RKO (cell line): ENCODE measurements at places on chromosomes 13 and 19.
A peak's percentile ranks its signal among the peaks of the same experiment; 100 is the strongest.

DNA sequence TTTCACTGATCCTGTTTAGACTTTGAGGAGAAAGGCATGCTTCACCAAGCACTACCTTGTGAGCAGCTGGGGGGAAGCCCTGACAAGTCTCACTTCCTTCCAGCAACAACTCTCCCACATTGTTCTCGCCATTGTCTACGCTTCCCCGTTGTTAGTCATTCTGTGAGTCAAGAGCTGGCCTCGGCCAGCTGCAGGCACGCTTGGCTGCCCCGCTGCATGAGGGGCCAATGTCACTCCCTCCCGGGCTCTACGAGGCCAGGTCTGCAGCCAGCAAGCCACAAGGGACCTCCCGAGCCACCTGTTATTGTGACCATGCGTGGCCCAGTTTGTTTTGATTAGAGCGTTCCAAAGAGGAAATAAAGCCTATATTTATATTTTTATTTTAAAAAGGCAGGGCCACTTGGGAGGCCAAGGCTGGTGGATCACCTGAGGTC is 220.9 kb downstream of the FOXO1 start:
- peak; percentile 26 for DNase-seq

DNA sequence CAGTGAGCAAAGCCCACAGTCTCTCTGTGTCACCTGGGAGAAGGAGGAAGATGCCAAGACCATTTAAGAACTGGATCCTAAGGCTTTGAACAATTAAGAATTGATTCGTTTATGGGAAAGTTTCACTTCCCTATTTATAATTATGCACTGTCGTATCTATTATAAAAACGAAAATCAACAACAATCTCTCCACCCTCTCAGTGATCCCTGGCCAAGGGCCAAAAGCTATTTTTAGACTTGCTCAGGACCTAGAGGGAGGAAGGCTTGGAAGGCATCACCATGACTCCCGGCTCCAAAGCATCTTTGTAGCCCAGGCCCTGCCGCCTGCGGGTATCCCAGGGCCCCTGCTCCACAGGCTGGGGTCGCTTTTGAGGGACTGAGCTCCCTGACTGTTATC is 1.3 kb downstream of the RHPN2 start:
- peak; percentile 49 for DNase-seq

GRCh38 chr13:112657850-112658445 is 31.9 kb upstream of the ATP11A start:
- DNase-seq = no peak

DNA sequence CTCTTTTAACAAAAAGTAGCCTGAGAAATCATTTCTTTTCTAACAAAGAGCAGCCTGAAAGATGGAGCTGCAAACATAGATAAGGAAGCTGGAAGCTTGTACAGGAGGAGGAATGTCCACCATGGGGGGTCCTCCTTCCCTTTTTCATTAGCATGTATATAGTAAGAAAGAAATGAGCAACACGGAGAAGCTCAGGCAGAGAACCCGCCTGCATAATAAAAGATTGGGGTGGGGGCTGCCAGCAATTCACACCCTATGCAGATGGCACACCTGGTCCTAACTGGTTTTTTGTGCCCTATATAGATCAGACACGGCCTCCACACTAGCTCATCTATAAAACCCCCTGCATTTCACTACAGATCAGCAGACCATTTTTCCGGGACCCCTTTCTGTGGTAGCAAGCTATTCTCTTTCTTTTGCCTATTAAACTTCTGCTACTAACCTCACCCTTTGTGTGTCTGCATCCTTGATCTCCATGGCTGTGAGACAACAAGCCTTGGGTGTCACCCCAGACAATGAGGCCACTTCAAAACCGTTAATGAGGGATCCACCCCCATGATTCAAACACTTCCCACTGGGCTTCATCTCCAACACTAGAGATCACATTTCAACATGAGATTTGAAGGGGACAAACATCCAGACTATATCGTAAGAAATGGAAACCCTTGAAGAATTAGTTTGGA is 167.5 kb upstream of the FREM2 start:
- no peak for DNase-seq

- no peak for DNase-seq
Measured at GRCh38 chr13:75422028-75422427, 59.9 kb downstream of the TBC1D4 start.

DNA sequence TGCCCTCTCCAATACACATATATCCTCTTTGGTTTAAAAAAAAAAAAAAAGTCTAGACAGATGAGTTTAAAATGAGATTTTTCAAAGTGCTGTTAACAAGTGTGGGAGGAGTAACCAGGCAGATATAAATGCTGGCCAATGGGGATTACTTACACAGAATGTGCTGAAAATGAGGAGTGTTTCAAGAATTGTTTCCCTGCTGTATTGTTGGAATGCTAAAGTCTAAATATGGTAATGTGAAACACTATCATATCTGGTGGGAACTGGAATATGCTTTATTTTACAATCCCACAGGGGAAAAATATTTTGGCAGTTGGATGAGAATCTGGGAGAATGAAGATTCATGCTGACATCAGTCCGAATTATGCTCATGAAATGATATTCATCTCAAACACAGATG is 250.7 kb downstream of the DCT start:
- DNase-seq = no peak

DNA sequence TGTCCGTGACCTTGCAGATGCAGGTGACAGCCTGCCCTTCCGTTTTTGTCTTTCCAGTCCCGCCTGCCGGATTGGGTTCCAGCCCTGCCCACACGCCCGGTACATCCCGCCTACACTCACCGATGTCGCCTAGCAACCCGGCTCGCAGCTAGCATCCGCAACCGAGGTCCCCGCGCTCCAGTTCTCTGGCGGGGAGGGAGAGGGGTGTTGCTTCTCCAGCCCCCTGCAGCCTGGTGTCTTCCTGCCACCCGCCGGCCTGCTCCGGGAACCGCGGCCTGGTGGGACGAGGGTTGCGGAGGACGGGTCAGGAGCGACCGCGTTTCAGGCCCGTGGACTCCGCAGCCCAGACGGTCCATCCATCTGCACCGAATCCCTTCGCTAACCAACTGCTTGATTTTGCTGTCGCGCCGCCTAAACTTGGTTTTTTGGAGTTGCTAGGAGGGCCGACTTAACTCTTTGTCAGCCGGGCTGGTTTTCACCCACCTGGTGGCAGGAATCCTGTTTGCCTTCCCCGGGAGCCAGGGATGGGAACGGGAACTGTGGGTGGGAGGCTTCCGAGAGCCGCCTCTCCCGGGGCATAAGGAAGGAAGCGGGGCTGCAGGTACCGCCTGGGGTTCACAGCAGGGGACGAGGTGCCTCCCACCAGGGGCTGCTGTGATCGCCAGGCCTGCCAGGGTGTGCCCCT is 15.4 kb upstream of the MATK start:
- DNase-seq = no peak

DNA sequence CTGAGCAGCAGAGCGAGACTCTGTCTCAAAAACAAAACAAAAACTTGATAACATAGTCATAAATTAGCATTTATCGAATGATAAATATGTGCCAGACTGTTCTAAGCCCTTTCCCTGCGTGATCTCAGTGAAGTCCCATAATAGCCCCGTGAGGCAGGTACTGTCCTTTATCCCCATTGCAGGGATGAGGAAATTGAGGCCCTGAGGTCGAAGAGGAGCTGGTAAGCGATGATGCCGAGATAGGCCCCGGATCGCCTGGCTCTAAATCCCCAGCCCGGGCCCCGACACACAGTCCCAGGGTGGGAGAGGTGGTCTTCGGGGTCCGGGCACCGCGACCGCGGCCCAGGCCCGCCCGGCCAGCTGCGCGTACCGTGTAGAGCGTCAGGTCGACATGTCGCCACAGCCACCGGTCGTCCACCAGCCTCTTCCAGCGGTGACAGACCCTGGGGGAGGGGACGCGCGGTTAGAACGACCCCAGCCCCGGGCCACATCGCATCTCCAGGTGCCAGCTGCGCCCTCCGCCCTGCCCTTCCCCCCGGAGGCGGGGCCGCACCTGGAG is 625 bp downstream of the FBXL12 start:
- DNase-seq = no peak

DNA sequence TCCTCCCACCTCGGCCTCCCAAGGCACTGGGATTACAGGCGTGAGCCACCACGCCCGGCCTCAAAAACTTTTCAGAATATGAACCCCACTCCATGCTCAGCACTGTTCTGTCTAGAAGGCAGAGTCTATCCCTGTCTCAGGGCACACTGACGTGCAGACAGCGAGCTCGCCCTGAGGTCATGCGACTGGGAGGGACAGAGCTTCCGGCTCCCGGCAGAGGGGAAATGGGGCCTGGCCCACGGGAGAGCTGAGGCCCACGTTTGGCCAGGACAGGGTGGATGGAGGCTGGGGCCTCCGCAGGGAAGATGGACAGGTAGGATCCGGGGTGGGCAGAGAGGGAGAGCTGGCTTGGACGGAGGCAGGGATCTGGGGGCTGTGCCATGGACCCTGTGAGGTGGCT is 2.8 kb upstream of the AZU1 start:
- DNase-seq = no peak

DNA sequence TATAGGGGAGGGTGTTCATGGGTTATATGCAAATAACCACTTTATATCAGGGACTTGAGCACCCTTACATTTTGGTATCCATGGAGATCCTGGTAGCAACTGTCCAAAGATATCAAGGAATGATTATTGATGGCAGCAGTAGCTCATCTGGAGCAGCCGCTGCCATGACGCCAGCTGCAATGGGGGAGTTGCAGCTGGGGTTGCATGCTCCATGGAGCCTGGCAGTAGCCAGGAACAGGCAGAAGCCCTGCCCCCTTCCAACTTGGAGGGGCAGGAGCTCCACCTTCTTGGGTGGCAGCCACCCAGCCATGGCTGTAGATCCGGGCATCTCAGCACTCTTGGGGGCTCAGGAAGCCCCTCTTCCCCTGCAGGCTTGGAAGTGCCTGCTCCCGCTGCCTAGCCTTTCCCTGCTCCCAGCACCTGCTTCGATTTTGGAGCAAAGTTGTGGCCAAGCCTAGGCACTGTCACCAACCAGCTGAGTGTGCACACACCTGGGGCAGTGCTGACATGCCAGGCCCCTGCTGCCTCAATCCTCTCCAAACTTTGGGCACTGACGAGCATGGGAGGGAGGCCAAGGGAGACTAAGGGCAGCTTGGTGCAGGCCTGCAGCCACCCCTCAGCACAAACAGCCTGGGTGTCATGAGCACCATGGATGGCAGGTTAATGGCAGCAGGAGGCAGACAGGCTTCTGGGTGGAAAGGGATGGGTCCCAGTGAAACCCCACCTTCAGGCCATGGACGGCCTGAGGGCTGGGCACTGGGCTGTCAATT is 235.6 kb upstream of the CSNK1A1L start:
- no peak for DNase-seq

- no peak for DNase-seq
Measured at GRCh38 chr13:77728265-77729125, 31.0 kb downstream of the SLAIN1 start.

GRCh38 chr19:5397804-5398692 is 57.2 kb upstream of the ZNRF4 start:
- DNase-seq = peak; percentile 66

DNA sequence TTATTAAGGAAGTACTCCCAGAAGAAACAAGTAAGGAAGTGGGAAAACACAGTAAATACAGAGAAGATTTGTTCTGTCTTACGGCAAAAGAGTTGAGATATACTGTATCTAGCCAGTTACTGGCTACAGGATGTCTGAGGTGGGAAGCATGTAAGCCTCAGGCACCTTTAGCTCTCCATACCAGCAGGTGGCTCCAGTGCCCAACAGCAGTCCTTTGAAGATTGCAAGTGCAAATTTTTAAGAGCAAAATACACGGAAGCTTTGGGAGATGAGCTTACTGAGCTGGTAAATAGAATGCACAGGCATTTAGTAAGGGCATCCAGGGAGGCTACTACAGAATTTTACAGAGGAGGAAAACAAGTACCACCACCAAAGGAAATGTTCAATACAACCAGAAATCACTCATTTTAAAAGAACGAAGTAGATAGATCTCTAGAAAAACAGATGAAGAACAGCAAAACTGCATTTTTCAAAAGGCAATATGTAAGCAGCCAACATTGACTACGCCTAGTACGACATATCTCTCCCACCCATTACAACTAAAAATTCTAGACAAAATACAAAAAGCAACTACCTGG is 57.9 kb upstream of the VSTM2B start:
- peak; percentile 55 for DNase-seq

DNA sequence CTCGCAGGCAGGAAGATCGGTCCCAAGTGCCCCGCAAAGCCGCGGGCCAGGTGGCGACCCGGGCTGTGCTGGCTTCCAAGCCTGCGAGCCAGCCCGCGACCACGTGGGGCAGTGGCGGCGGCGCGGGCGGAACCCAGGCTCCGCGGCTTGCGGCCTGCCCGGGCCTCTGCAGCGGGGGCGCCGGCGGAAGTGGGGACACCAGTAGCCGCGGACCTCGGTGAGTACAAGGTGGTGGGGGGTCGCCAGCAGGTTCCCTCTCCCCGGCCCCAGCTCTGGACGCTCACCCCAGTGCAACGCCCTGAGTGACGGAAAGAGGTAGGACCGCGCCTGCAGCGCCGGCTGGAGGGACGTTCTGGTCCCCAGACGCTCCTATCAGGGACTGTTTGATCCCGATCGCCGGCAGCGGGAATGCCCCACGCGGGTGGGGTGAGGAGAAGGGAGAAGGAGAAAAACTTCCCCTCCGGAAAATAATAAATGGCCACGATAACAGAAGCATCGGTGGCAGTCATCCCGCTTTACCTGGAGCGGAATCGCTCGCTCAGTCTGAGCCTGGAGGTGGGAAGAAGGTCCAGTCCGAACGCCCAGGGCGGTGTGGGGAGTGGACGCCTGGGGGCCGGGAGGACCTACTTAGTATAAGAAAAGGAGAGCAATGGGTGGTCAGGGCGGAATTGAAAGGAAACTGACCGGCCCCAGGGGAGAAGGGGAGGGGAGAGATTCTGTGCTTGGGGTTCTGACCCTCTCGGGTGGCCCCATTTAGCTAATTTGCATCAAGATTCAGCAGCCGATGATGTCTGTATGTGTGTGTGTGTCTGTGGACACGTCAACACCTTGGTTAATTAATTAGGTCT is at the start of gene GEMIN7:
Gene GEMIN7 (plus strand): TSS at position 198 of the 848 bp plus-strand sequence. CDS start 10,855 bp downstream, outside the sequence.
- peak; percentile 86 for DNase-seq

GRCh38 chr13:50721672-50721992 is 121.9 kb downstream of the DLEU7 start:
- no peak for DNase-seq

GRCh38 chr13:58999851-59000250 is 1163.9 kb downstream of the DIAPH3 start:
- no peak for DNase-seq

DNA sequence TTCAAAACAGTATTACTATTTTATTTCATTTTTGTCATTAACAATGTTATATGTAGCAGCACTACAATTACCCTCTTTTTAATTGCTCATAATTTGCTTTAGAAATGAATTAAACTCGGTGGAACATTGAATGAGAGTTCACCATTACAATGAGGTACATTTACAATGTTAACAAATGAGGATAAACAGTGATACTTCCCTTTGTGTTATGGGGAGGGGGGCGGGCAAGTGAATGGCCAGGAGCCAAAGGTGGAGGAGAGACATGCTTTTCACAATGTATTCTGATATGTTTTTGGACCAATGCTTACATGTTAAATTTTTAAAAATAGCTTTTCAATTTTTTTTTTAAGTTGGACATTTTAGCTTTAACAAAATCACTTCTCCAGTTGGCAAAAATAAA is 34.2 kb downstream of the NALCN start:
- DNase-seq = no peak

- no peak for DNase-seq
Measured at GRCh38 chr13:78630511-78630910, 27.2 kb upstream of the POU4F1 start.
